SK-N-SH treated with all-trans-retinoic acid at 6 μM for 48 hours (cell line): ENCODE measurements at places on chromosomes 6 and 20.
A peak's percentile ranks its signal among the peaks of the same experiment; 100 is the strongest.

DNA sequence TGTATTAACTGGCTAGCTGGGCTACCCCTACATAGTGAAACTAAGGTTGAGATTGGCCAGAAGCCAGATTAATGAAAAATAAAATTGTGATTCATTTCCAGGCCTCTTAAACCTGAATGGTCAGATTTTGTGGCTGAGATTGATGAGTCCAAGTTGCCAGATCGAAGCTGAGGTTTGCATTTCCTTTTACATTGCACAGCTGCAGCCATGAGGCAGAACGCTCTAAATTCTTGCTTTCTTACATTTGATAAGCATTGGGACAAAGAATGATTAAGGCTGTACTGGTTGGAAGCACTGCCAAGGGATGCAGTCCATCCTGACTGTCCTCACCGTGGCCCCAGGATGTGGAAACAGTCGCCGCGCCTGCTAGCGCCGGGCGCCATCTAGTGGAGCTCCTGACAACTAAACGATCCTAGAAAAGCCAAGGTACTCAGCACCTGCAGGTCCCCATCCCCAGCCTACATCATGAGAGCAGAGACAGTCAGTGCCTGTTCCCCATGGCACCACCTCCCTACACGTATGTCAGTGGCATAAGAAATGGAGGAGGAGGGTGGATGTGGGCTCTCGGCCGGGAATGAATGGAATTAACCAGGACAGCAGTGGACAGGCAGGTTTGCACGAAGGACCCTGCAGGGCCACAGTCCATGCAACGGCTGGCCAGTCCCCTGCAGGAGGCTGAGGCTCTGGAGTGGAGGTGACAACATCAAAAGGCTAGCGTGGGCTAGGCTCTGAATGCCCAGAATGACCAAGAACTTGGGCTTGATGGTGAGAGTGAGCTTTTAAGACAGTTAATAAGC lies 19.0 kb downstream of the PXDC1 start:
- peak; percentile 84 for ATAC-seq

DNA sequence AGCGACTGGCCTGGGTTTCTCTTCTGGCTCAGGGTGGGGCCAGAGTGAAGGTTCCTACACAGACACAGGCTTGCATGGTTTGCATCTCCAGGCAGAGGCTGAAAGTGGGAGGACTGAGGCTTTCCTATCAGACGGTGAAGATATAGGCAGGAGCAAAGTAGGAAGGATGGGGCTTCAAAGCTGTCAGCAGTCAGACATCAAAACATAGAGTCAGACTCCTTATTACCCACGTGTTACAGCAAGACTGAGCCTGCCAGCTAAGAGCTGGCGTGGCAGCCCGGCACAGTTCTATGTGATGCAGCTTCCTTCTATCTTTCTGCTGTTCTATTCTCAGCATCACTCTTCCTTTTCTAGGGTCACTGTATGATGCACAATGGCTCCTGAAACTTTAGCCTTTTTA lies 445.1 kb downstream of the DOK5 start:
- no peak for ATAC-seq

DNA sequence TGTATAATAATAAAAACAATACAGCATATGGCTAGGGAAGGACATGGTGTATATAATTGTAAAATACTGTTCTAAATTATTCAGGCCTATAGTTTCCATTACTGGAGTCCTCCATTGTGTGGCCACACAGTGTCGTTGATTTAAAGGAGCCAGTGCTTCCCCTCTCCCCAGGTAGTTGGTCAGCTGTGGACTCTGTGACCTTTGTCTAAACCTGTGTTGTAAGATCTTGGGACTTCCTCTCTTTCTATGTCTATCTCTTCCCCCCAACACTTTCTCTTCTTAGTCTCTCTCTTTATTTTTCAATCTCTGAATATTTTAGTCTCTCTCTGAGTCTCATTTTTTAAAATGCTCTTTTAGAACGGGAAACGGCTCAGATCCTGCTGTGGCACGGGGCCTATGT lies 35.6 kb downstream of the BRPF3 start:
- ATAC-seq = no peak

DNA sequence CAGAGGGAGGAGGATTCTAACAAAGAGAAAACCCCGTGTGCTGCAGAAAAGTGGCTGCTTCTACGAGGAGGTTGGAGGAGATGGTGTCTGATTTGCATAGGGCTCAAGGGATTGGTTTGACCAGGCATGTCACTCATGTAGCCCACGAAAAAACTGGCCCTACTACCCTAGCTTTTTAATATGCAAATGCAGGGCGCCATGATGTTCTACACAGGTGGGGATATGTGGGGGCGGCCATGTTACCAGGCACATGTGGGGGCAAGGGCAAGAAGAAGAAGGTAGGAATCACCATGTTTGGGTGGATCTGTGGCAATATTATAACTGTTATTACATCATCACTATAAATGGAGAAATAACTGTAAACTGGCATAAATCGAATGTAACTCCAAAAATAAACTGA lies 9.9 kb downstream of the KIAA1755 start:
- ATAC-seq = no peak

DNA sequence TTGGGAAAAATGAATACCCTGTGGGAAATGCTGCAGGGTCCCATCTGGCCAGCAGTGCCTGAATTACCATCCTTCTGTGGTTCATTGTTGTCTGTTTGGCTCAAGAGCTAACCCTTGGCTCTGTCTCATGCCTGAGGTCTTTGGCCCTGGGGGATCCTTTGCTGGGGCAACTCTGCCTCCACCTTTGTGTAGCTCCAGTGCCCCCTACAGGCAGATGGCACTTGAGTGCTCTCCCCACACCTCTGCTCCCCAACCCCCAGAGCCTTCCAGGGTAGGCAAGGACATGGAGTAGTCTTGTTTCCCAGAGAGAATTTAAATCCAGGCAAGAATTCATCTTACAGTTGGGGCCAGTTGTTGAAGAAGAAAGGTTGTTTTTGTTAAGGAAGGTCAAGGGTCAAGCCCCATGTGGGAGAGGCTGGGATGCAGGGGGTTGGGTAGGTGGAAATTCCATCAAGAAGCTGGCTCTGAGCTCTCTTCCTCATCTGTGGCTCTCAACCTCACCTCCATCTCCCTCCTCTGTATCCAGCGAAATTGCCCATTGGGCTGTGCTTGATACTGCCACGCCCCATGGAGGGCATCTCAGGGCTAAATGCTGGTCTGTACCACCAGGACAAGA lies 44.2 kb downstream of the ZNF831 start:
- ATAC-seq = peak; percentile 55; the same call in 2 of the 3 replicates

DNA sequence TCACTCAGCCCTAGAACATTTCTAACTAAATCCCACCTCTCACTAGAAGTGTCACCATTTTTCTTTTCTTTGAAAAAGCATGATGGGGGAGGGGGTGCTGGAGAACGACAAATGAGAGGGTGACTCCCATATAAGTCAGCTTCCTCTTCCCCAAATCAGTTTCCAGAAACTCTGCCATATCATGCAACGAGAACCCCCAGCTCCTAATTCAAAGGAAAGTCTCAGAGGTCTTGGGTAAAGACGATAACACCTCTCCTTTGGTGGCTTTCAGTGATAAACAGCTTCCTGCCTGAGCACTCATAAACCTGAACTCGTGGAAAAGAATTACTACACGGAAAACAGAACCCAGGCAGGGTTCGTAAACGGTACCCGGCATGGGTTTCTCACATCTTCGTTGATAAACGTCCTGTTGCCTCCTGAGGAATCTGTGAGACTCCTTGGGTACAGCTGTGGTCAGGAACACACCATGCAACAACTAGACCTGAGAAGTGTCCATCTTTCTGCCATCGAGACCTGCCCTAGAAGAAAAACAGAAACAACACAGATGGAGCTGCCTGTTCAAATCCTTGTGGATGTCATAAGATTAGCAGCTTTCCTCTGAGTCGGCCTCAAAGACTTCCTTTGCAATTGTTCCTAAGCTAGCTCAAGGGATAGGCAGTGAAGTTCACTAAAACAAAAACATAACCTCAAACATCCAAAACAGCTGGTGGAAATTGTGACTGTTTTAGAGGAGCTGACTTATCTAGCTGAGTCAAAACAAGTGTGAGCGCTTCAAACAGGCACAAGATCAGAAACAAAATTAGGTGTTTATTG lies 185.8 kb upstream of the PRDM1 start:
- ATAC-seq = no peak

DNA sequence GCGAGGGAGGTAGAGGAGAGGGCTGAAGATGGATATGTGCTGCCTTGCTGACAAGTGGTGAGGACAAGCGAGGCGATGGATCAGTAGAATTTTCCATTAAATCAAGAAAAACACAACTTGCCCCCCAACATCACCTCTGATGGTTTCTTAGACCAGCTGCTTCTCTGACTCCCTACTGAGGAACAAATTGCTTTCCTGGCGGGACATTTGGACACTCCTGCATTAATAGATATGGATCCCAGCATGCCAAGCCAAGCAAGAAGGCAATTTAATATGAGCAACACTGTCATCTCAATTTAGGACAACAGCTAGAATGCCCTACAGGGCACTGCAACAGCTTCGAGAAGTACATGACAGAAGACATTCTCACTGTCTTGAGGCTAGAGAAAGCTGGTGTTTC lies 248.4 kb upstream of the AGPAT4 start:
- no peak for ATAC-seq

- no peak for ATAC-seq
Measured at GRCh38 chr20:62323980-62324906, 21.4 kb downstream of the ADRM1 start.

DNA sequence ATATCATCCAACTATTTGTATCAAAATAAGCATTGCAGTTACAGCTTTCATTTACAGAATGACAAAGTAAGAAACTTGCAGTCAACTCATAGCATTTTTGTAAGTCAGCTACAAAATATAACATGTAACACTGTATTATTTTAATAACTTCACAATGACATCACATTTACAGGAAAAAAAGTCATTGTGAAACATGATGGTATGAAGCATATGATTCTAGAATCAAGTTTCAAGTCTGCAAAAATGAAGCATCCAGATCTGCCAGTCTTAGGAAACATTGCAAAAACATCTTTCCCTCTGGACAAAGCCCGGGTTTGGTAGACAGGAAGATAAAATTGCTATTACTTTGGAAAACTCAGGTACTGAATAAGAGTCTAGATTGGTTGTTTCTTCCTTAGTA lies 263.9 kb upstream of the NT5E start:
- no peak for ATAC-seq

- ATAC-seq = peak; percentile 64
Measured at GRCh38 chr20:19692685-19693119, 65.4 kb upstream of the RIN2 start.

DNA sequence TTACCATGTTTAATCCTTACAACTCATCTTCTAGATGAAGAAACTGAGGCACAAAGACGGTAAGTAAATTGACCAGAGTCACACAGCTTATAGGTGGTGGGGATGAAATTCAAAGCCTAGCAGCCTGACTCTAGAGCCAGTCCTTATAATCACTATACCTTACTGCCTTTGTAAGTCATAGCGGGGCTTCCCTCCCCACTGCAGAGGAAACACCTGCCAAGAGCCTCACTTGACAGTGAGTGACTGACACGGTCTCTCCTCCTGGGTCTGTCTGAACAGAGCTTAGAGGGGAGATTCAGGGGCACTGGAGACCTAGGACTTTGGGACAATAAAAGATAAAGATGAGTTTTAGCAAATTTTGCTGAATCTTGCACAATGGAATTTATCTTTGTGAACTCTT lies 12.8 kb downstream of the SUN5 start:
- ATAC-seq = no peak

- no peak for ATAC-seq
Measured at GRCh38 chr20:14860410-14860814, 523.0 kb upstream of the FLRT3 start.

DNA sequence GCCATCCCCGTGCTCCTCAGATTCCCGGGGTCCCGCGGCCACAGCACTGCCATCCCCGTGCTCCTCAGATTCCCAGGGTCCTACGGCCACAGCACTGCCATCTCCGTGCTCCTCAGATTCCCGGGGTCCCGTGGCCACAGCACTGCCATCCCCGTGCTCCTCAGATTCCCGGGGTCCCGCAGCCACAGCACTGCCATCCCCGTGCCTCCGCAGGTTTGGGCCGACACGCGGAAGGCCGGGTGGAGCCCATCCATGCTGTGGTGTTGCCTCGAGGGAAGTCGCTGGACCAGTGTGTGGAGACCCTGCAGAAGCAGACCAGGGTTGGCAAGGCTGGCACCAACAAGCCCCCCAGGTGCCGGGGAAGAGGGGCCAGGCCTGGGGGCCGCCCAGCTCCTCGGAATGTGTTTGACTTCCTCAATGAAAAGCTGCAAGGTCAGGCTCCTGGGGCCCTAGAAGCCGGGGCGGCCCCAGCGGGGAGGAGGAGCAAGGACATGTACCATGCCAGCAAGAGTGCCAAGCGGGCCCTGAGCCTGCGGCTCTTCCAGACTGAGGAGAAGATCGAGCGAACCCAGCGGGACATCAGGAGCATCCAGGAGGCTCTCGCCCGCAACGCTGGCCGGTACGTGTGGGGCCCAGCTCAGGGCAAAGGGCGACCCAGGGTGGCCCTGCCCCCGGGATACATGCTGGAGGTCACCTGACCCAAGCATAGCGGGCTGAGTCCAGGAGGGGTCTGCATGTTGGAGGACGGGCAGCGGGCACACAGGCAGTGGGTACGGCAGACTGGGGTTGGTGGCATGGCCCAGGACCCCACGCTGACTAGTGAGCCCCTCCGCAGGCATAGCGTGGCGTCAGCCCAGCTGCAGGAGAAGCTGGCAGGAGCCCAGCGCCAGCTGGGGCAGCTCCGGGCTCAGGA lies 1.3 kb upstream of the LIME1 start:
- no peak for ATAC-seq

DNA sequence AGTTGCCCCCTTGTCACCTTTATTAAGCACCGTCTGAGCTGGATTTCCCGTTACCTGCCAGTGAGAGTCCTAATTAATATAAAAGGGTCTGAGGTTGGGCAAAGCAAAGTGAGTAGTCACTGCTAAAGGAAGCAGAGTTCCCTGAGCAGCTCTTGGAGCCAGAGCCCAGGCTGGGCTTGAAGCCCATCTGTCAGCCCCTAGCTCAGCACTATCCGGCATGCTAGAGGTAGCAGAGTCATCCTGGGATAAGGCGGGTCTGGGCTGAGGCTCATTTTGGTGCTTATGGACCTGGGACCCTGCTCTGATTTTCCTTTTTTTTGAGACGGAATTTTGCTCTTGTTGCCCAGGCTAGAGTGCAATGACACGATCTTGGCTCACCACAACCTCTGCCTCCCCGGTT lies 46.2 kb downstream of the ADNP start:
- peak; percentile 22 for ATAC-seq

GRCh38 chr6:166715065-166715464 lies 88.0 kb upstream of the RPS6KA2 start:
- ATAC-seq = no peak

GRCh38 chr20:62885896-62886708 lies 24.5 kb upstream of the TCFL5 start:
- no peak for ATAC-seq

GRCh38 chr6:41294214-41294872 lies 7.9 kb upstream of the TREM1 start:
- ATAC-seq = no peak

- ATAC-seq = peak; percentile 63; the same call in 2 of the 3 replicates
Measured at GRCh38 chr6:108250240-108250866, 10.5 kb downstream of the SNX3 start.

- ATAC-seq = peak; percentile 87
Measured at GRCh38 chr20:22339091-22339881, 245.1 kb downstream of the FOXA2 start.
